ENCODE measurements at places on chromosomes 11 and 22. TPM values are rescaled to one million over a fixed set of nuclear protein-coding genes. Genes with fewer than 3 reads are reported as not detected.

Gene FZD4
- 33.3 TPM for total RNA-seq

Gene CAT
- 113 TPM for total RNA-seq

Gene TYR
- not detected for total RNA-seq

Gene ANO9
- total RNA-seq, result 0.94 TPM

Gene IGSF22
- not detected for total RNA-seq

Gene APOA1
- not detected for total RNA-seq

Gene SLC36A4
- 21.9 TPM for total RNA-seq

Gene SLC17A6
- total RNA-seq, result not detected

Gene OR52K2
- 0.94 TPM for total RNA-seq

Gene MISFA
- 13.9 TPM for total RNA-seq

Gene PKP3
- total RNA-seq, result 1.1 TPM

Gene PANX2
- total RNA-seq, result 0.13 TPM

Gene ABCC8
- total RNA-seq, result 0.62 TPM

Gene TMEM258
- 32.0 TPM for total RNA-seq

Gene PAX6
- total RNA-seq, result 0.08 TPM

Gene AP5B1
- 23.4 TPM for total RNA-seq

Gene RAG1
- 0.81 TPM for total RNA-seq

Gene RIMBP3C
- 0.15 TPM for total RNA-seq

Gene GSTT2
- not detected for total RNA-seq

Gene IGF2
- total RNA-seq, result 27.2 TPM

Gene RAPSN
- not detected for total RNA-seq

Gene OR51I2
- not detected for total RNA-seq

Gene POU2AF3
- total RNA-seq, result 1.5 TPM

Gene LUZP2
- not detected for total RNA-seq

Gene SPON1
- total RNA-seq, result 121 TPM

Gene OSBP2
- total RNA-seq, result 1.5 TPM

Gene HIRA
- 27.7 TPM for total RNA-seq

Gene ANGPTL5
- 0.57 TPM for total RNA-seq

Gene SERPIND1
- 0.15 TPM for total RNA-seq

Gene GAL3ST3
- total RNA-seq, result 2.0 TPM

Gene PRG3
- not detected for total RNA-seq

Gene BRSK2
- 1.5 TPM for total RNA-seq

Gene CALCA
- not detected for total RNA-seq

Gene SNX32
- total RNA-seq, result not detected

Gene GDPD4
- not detected for total RNA-seq

Gene OLFML1
- 6.7 TPM for total RNA-seq

Gene GRK3
- total RNA-seq, result 4.8 TPM

Gene C11orf42
- total RNA-seq, result not detected
